Activated effector memory CD4-positive, alpha-beta T cell treated with Interleukin-2 at 50 U/mL for 16 hours (primary cell): ENCODE measurements at places on chromosomes 4 and X.

DNA sequence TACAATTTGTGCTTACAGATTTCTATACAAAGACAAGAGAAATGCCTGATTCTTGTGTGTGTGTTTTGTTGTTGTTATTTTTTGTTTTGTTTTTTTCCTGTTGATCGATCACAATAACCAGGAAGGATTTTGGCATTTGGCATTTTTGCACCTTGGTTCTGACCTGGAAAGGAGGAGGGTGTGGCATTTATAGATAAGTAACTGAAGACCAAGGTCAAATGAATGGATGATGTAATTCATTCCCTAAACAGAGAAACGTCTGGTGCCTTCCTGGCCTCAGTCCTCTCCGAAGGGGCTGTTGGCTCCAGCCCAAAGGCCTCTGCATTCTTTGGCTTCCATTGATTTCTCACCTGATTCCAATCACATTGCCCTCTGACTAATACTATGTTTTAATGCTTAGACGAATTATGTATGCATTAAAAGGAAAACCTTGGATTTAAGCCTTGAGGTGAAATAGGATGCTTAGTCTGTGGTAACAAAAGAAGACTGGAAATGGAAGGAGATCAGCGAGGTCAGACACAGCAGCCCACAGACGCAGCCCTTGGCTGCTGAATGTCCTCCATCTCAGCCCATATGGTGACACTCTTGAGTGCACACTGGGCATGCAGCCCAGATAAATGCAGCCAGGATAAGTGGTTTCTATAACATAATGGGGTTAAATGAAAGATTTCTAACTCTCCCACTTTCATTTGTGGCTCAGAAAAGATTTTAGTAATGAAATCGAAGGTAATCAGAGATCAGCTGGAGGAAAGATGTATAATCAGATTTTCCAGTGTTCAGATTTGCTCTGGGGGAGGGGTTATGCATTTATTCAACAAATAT, 60.5 kb upstream of the TRIM2 start:
- DNase-seq, result no peak

DNA sequence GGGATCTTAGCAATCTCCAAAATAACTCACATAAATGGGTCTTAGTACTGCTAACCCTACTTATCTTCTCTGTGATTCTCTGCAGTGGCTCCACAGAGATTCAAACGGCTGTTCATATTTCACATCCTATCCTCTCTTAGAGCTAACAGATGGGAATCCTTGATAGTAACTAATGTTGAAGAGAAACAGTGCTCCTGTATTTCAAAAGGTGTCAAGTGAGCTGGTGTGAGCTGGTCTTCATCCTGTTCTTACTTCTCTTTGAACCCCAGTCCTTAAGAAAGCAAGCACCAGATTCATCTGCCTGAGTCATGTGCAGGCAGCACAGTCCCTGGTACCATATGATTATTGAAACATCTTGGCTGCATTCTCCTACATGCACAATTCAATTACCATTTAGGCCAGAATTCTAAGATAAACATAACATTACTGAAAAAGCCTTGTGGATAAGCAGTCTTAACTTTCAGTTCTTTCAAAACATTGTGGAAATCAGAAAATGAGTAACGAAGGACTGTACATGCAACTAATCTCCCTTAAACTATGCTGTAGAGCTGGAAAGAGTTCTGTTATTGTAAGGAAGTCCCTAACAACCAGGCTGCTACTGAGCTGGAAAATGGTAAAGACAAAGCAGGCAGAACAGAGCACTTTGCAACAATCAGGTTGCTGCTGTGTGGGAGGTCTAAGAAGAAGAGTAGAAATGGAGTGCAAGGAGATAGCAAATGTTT, 153.1 kb downstream of the NPNT start:
- no peak for DNase-seq

- no peak for DNase-seq
Measured at GRCh38 chrX:37491686-37492085, 79.8 kb upstream of the LANCL3 start.

- DNase-seq, result no peak
Measured at GRCh38 chr4:12844141-12844540, 640.0 kb downstream of the RAB28 start.

GRCh38 chrX:8067754-8068462, 103.2 kb downstream of the VCX2 start:
- DNase-seq, result no peak

GRCh38 chr4:57287687-57288604, 177.8 kb upstream of the IGFBP7 start:
- DNase-seq, result no peak

GRCh38 chr4:105509714-105510113, 35.9 kb upstream of the PPA2 start:
- DNase-seq, result no peak

- no peak for DNase-seq
Measured at GRCh38 chr4:3346146-3346545, 53.3 kb downstream of the RGS12 start.

DNA sequence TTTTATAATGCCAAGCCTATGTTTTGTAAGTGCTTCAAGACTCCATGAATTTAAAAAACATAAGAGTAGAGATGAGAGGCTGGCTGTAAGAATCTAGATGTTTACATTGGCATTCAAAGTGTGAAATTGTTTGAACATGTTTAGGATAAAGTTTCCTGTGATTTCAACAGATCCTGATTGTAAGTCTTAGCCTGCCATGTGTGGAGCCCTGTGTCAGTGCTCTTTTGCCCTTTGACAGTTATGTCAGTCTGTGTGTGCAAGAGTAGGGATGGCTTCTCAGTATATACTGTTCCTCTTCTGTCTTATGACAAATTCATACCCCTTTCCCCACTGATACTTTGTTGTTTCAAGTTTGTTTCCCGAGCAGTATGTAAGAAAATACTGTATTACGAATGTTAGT, 68.2 kb downstream of the USP9X start:
- no peak for DNase-seq

- DNase-seq, result no peak
Measured at GRCh38 chrX:78746496-78746895, 1.0 kb upstream of the LPAR4 start.

DNA sequence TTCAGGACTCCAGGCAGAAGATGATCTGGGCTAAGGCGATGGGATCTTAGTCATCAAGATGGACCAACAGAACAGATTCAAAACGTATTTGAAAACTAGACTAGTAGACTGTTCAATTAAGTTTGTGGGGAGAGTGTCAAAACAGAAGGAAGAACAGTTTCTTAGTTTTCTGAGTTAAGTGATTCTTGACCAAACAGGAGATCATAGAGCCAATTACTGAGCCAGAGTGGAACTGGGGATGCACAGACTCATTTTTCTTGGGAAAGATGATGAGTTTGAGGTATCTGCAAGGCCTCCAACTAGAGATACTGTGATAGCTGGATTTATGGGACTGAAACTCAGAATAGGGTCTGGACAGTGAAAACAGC, 119.5 kb downstream of the REELD1 start:
- DNase-seq, result no peak

DNA sequence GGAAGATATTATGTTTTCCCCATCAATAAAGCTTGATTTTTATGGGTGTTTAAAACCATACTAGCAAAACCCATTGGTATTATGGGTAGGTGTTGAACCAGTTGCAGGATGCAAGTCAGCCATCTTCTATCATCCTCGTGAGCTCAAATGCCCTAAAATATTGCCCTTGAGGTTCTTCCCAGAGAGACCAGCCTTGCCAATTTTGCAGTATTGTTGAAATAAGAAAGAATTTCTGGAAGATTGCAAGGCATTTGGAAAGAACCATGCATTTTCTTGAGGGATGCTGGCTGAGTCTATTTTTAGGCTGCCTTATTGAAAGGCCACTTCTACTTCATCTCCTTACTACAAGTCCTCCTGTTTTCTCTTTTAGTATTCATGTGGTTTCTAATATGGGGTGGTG, 60.9 kb upstream of the SOD3 start:
- DNase-seq, result no peak

DNA sequence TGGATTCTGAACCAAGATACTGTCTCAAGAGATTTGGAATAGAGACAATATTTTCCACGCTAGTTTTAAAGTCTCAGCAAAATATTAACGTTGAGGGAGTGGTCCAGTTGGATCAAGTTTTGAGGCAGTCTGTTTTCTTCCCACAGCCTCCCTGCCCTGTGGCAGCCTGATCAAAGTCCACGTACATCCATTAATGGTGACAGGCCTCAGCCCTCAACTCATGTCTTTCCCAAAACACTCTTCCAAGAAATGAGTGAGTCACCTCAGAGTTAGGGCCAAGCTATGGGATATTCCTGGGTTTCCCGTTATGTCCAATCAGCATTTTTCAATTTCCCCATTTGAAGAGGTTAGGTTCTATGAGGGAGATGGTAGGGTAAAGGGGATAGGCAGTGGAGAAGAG, 28.5 kb downstream of the EGFL6 start:
- DNase-seq, result no peak

GRCh38 chr4:36128689-36129088, 115.6 kb downstream of the ARAP2 start:
- DNase-seq, result no peak

GRCh38 chr4:89364541-89364940, 56.9 kb upstream of the GPRIN3 start:
- no peak for DNase-seq

- DNase-seq, result no peak
Measured at GRCh38 chr4:137994853-137995252, 247.3 kb downstream of the SLC7A11 start.

- peak; percentile 19 for DNase-seq
Measured at GRCh38 chr4:6546681-6547447, 28.1 kb upstream of the MAN2B2 start.

DNA sequence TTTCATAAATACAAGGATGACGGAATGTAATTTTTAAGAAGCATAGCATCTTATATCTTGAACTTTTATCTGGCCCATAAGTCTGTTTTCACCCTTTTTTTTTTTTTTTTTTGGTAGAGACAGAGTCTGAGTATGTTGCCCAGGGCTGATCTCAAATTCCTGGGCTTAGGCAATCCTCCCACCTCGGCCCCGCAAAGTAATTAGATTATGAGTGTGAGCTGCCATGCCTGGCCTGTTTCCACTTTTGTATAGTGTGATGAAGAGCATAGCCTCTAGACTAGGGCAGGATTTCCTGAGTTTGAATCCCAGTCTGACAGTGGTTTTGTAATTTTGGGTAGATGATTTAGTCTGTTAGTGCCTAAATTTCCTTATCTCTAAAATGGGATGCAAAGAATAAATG, 11.0 kb downstream of the STIM2 start:
- DNase-seq, result no peak

- DNase-seq, result no peak
Measured at GRCh38 chr4:17535906-17536305, 20.9 kb downstream of the CLRN2 start.

- DNase-seq, result no peak
Measured at GRCh38 chrX:109393859-109394258, 88.0 kb downstream of the GUCY2F start.

DNA sequence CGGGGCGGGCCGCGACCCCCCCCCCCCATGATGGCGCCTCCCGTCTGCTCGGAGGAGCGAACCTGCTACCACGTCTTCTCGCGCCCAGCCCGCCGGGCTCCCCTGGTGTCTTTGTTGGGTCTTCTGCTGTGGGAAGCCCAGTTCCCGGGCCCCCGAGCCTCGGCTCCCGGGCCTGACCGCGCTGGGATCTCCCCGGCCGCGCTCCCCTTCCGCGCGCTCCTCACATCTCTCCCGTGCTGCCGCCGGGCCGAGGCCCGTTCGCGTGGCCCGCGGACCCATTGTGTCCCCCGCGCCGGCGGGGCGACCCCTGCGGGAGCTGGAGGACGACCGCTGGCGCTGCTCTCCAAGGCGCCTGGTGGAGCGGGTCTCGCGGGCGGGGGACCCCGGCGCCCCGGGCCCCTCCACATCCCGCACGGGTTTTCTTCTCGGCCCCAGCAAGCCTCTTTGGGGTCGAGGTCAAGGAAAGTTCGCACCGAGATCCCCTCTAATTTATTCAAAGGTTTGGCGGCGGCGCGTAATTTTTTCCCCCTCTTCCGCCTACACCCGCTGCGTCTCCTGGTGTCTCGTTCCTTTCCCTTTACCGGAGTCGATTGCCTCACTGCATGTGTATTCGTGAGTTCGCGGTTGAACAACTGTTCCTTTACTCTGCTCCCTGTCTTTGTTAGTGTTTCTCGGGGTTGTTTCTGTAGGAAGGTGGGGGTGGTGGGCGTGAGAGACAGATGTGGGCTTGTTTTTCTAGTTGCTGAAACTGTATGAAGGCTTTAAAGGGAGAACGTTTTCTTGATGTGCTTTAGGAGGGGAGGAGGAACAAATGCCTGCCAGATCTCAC, 770 bp downstream of the SMAD1 start:
- DNase-seq, result no peak

DNA sequence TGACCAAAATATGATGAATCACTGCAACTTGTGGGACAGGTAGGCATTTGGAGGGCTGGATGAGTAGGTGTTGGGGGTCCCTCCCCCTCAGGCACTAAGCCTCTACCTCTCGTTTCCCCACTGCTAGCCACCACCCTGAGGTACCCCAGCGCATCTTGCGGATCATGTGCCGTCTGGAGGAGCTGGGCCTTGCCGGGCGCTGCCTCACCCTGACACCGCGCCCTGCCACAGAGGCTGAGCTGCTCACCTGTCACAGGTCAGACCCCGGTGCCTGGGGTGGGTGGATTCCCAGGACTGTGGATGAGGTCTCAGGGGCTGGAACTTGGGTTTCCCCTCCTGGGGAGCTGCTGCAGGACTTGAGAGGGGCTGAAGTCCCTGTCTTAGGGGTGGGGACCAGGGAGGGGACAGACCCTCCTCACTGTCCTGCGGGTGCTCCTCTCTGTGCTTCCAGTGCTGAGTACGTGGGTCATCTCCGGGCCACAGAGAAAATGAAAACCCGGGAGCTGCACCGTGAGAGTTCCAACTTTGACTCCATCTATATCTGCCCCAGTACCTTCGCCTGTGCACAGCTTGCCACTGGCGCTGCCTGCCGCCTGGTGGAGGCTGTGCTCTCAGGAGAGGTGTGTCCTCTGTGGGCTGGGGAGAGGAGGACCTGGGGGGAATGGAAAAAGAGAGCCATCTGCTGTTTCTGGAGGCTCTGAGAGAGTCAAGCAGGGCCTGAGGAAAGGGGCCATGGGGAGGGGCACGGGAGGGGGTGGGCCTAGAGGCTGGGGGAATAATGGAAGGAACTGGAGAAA, 10.1 kb upstream of the ERAS start:
- no peak for DNase-seq

DNA sequence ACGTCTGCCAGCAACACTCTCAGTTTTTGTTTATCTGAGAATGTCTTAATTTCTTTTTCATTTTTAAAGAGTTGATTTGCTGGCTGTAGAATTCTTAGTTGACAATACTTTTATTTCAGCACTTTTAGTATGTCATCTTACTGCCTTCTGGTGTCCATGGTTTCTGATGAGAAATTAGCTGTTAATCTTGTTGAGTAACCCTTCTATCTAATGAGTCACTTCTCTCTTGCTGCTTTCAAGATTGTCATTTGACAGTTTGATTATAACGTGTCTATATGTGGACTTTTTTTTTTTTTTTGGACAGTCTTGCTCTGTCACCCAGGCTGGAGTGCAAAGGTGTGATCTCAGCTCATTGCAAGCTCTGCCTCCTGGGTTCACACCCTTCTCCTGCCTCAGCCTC, 24.0 kb upstream of the TMEM255A start:
- no peak for DNase-seq

DNA sequence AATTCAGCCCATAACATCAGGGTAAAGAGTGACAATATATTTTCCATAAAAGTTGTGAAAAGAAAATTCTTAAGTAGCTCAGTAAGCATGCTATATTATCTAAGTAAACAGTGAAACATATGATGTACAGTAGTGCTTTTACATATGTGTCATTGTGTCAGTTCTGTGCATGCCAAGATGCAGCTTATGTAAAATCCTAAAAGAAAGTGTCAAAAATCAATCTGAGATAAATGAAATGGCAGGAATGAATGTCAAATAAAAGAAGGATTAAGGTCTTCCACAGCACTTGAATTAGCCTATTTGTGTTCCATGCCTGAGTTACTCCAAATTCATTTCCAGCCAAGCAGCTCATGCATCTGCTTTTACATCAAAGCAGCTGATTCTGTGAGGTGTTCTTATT, 452.7 kb upstream of the HS3ST1 start:
- DNase-seq, result no peak
